ENCODE measurements at places on chromosomes 5 and 9. TPM values are rescaled to one million over a fixed set of nuclear protein-coding genes. Genes with fewer than 3 reads are reported as not detected.

Gene UBE2QL1
- 13.1 TPM for total RNA-seq

Gene ELOVL7
- 0.97 TPM for total RNA-seq

Gene CER1
- not detected for total RNA-seq

GRCh38 chr5:179762079-179762780 lies 29.6 kb downstream of the MAML1 start:
- DNase-seq = peak; percentile 71

- no peak for DNase-seq
Measured at GRCh38 chr9:126373241-126373640, 46.6 kb downstream of the MVB12B start.

GRCh38 chr9:5292141-5292540 lies 12.4 kb downstream of the RLN2 start:
- no peak for DNase-seq

Measured in cardiac septum (tissue), 1 donor.